ENCODE measurements at places on chromosomes 6 and 20. TPM values are rescaled to one million over a fixed set of nuclear protein-coding genes. Genes with fewer than 3 reads are reported as not detected.

The PXMP4 gene
- total RNA-seq = 2.9 TPM

The SYTL3 gene
- 5.2 TPM for total RNA-seq

The PHACTR3 gene
- not detected for total RNA-seq

The ZNF831 gene
- total RNA-seq = not detected

The CEP85L gene
- 10.2 TPM for total RNA-seq

The C20orf202 gene
- total RNA-seq = not detected

Data from cardiac atrium fibroblast (primary cell).